ENCODE measurements at places on chromosomes 3 and 15.

DNA sequence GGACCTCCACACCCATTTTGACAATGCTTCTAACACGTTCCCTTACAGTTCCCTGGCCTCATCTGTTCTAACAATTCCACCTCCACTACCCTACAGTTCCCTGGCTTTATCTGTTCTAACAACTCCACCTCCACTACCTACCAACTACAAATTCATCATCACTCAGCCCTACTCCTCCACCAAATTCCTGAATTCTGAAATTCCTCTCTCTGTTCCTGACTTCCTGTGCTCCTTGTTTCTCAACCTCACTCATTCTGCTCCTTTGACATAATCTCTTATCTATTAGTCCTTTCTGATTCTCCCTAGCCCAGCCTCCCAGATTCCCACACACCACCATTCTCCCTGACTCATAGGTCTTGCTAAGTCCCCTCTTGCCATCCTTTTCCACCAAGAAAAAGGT lies 22.5 kb downstream of the UPK1B start:
- DNase-seq, result no peak

GRCh38 chr3:154102225-154102624 lies 19.0 kb upstream of the ARHGEF26 start:
- no peak for DNase-seq

DNA sequence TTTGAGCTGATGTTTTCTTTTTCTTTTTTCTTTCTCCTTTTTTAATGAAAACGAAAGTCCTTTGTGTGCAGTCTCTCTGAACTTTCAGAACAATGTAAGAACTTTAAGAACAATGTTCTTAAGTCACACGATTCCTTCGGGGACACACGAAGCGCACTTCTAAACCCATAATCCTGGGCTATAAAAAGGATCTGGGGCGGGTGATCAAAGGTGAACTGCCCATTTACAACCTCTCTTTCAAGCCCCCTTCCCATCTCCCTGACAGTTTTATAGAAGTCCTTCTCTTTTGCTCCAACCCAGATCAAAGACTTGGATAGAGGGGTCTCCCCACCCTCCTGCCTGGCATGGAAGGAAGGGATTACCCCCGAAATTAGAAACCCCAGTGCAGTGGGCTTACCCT lies 126.8 kb downstream of the BDH1 start:
- no peak for DNase-seq

DNA sequence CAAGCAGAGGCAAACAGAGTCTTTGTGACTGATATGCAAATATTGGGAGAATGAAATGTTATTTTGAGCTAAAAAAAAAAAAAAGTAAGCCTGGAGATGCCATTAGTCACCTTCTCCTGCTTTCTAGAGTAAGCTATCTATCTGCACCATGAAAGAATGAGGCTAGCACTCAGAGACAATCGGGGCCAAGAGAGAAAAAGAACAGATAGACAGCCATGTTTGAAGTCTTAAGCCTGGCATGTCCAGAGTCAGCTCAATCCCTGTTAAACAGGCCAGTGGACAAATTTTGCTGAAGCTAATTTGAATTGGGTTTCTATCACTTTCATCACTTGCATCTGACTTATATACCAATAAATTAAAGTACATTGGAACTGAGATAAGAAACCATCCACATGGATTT lies 204.4 kb downstream of the SLC9A9 start:
- no peak for DNase-seq

- no peak for DNase-seq
These were observed 23.5 kb downstream of the DRD3 start for GRCh38 chr3:114155370-114155821.

DNA sequence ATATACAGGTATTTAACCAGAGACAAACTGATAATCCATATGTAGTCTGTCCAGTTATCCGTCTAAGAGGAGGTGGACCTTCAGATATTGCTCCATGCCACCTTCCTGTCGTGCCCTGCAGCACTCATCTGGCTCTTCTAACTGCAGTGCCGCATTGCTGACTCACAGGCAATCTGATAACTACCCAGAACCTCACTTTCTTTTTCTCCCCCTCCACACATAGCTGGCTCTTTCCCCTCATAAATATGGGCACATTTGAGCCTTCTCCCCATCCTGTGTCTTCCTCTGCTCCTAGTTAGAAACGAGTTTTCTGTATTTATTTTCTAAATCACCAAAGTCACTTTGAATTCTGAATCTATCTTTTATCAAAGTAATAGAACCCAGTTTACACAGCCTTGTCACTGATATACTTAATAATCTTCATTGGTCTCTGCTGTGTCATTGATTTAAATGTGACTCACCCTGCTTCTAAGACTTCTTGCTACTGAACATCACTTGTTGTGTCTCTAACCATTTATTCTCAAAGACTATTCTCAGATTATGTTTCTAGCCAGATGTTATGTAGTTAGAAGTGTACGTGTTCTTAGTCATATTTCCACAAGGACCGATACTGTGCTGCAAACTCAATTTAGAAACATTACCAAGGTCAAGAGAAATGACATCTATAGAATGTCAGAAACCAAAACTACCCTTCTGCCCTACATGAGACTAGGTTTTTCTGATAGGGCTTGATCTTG lies 17.4 kb upstream of the KCNMB2 start:
- DNase-seq, result no peak

- no peak for DNase-seq
These were observed 33.4 kb downstream of the SCN5A start for GRCh38 chr3:38616111-38616510.

DNA sequence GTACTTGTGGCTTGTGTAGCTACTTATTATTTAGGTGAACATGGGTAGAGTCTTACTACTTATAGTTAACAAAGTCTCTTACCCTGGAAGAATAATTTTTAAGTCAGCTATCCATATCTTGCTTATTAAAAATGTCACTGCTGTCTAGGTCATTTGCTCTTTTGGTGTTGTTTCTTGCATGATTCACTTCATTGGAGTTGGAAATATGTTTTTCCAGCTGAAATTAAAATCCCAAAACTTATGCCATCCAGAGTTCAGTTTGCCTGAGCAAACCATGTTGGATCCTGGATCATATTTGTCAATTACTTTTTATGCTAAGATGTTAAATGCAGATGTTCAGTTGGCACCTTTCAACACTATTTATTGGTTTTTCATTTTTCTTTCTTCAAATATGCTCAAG lies 421.0 kb upstream of the RBMS3 start:
- DNase-seq, result no peak

GRCh38 chr3:116561529-116561928 lies 116.2 kb upstream of the LSAMP start:
- DNase-seq, result no peak

- no peak for DNase-seq
These were observed 92.7 kb upstream of the RARB start for GRCh38 chr3:25335356-25335755.

DNA sequence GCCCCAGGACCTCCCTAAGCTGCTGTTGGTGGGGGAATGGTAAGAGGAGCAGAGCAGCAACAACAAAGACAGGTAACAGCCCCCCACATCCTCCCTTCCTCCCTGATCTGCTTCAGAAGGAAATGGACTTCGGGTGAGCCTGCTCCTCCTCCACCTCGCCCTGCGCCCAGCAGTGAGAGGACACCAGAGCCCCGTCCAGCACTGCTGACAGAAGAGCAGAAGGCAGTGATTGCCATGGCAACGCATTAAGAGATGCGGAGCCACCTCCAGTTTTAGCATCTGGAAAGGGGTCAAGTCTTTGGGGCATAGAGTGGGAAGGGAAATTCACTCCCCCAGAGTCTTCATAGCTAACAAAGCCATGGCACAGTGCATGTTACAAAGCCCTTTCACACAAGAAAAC lies 77.6 kb upstream of the HRH1 start:
- DNase-seq, result no peak

- peak; percentile 24 for DNase-seq
These were observed 17.6 kb upstream of the CCDC174 start for GRCh38 chr3:14633819-14634424.

DNA sequence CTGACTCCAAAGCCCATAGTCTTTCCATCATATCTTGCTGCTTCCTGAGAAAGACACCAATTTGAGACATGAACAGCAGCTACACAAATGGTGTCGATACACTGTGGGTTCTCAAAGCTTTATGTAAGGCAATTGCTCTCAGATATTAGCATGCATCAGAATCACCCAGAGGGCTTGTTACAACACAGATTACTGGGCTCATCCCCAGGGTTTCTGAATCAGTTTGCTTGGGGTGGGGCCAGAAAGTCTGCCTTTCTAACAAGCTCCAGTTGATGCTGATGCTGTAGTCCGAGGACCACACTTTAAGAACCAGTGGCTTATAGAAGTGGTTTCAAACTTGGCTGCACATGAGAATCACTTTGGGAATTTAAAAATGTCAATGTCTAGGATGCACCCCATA lies 86.5 kb downstream of the SEMA6D start:
- DNase-seq, result no peak

- no peak for DNase-seq
These were observed 8.9 kb downstream of the EPHB3 start for GRCh38 chr3:184570489-184570888.

- no peak for DNase-seq
These were observed 48.5 kb downstream of the KATNBL1 start for GRCh38 chr15:34161329-34161963.

DNA sequence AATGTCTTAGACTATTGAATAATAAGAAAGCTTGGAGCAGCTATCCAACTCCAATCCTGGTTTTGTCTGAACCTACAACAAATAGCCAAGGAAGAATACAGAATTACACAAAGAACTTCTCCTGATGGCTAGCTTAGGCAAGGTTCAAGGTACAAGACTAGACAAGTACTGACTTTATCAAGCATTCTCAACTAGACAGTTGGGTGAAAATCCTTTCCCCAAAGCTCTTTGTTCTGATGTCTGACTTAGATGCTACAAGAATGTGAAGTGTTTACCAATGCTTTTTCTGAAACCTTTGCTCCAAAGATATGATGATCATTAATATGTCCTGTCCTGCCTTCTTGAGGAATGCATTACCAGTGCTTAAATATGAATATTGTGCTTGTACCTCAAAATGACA lies 113.8 kb downstream of the ANXA2 start:
- no peak for DNase-seq

DNA sequence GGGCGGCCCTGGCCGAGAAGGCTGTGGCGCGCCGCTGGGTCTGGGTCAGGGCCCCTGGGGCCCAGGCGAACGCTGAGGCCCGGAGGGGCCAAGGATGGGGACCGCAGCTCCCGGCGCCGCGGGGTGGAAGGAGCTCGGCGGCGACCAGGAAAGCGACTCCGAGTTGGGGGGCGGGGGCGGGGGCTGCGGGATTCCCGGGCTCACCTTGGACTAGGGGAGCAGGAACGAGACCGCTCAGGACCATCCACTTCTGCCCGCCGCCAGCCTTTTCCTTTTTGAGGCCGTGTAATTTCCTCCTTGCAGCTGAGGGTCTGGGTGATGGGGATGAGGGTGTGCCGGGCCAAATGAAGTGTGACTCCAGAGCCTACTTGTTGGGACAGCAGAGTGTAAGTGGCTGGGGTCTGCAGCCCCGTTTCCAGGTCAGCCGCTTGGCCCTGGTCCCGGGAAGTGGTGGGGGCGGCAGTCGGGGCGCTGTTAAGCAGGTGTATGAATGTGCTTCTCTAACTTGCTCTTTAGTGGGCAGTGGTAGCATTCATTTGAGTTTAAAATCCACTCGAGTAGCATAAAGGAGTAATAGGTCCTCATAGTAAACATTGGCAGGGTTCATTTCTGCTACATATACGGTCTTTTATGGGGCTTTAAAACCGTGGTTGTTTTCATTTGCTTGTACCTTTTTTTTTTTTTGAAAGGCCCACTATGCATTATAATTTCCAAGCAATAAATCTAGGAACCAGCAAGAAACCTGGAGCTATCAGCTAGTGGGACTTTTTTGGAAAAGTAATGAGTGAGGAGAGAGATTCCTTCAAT lies 717 bp downstream of the PXK start:
- DNase-seq, result peak; percentile 6

DNA sequence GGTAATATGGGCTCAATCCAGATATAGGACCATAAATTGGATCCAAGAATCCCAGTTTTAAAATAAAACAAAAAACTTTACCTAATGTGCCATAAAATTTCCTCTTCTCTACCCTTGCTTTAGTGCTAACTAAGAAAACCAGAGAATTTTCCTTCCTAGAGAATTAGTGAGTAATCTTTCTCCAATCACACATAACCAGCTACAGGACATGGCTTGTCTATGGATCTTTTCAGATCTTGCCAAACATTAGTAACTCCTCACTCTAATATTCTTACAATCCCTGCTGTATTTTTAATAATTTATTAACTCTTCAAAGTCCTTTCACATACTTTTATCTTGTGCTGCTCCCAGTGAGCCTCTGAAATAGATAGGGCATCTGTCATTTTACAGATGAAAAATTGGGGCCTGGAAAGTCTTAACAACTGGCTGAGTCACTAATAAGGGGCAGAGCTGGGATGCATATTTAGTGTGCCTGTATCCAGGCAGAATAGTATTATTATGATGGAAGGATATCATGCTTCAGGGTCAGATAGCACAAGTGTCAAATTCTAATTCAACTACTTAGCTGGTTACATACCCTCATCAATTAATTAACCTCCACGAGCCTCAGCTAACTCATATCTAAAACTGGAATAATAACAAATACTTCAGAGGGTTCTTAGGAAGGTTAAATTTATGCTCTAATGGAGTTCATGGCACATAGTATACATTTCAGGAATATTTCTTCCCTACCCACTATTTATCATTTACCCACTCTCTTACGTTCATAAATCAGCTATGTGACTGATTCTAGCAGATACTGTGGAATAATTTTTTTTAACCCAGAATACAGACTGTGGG lies 5.6 kb downstream of the ZBED2 start:
- DNase-seq, result no peak

- DNase-seq, result no peak
These were observed 201.8 kb downstream of the CACNA2D3 start for GRCh38 chr3:54324103-54324502.

GRCh38 chr3:15295506-15295905 lies 36.9 kb downstream of the SH3BP5 start:
- DNase-seq, result no peak

- no peak for DNase-seq
These were observed 490 bp downstream of the TOMM70 start for GRCh38 chr3:100400419-100400779.

DNA sequence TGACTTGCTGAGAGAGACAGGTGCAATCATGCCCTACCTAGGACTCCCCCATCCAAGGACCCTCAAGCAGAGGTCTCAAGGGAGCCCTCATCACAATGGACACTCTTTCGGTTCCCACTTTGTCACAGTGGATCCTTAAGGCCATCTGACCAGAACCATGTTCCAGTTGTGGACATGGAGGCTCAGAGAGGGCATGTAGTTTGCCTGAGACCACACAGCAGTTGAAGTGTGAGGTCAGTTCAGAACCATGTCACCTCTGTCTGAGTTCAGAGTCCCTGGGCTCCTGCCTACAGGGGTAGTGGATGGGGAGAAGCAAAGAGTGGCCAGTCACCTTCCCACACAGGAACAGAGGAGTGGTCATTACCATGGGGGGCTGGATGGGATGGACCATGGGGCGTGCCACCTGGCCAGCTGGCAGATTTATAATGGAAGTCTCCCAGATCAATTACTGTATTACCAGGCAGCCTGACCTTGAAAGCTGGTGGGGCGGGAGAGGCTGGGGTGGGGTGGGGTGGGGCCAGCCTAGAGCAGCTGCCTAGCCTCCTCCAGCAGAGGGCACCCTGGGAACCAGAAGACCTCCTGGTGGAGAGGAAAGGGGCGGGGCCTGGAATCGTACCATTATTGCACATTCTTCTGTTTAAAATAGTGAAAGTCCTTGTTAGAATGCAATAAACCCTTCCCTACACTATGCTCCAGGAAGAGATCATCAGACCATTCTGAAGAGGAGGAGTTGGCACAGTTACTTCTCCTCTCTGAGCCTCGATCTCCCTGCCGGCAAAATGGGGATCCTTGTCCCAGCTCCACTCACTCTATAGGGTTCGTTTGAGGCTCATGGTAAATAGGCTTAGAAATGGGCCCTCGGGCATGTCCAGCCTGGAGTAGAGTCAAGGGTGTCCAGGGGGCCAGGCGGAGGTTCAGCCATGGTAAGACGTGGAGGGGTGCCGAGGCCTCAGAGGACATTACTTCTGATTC lies 26.9 kb upstream of the LINGO1 start:
- no peak for DNase-seq

All from stimulated activated CD4-positive, alpha-beta T cell treated with anti-CD3 and anti-CD28 coated beads, Interleukin-15, amount 100 ng/mL, for 1 hour (primary cell).